ENCODE measurements at places on chromosomes 11 and 22. TPM values are rescaled to one million over a fixed set of nuclear protein-coding genes. Genes with fewer than 3 reads are reported as not detected.

Gene AGBL2
- 1.5 TPM for polyA plus RNA-seq

Gene NLRP14
- polyA plus RNA-seq, result not detected

Gene CARD10
- polyA plus RNA-seq, result 19.8 TPM

Gene PCF11
- 16.2 TPM for polyA plus RNA-seq

Gene KBTBD4
- polyA plus RNA-seq, result 14.9 TPM

Gene SYCE3
- polyA plus RNA-seq, result not detected

Gene OR4P4
- not detected for polyA plus RNA-seq

Gene CD3E
- not detected for polyA plus RNA-seq

Gene MRGPRF
- polyA plus RNA-seq, result 28.8 TPM

Gene ASPHD2
- polyA plus RNA-seq, result 1.3 TPM

Gene USP2
- polyA plus RNA-seq, result 0.63 TPM

Gene PRPF19
- 50.4 TPM for polyA plus RNA-seq

Gene SDF2L1
- polyA plus RNA-seq, result 51.1 TPM

Gene HSPB2
- 0.55 TPM for polyA plus RNA-seq

Gene C11orf58
- 67.8 TPM for polyA plus RNA-seq

Gene KRTAP5-1
- not detected for polyA plus RNA-seq

Gene C11orf16
- polyA plus RNA-seq, result not detected

Gene GUCY1A2
- polyA plus RNA-seq, result 0.03 TPM

Gene C22orf15
- 3.1 TPM for polyA plus RNA-seq

Data from IMR-90 (cell line).